ENCODE measurements at places on chromosomes 2 and 18. TPM values are rescaled to one million over a fixed set of nuclear protein-coding genes. Genes with fewer than 3 reads are reported as not detected.

Gene SAG
- not detected for total RNA-seq

Gene NEU4
- total RNA-seq = 0.99 TPM

Gene SERPINB10
- 1.2 TPM for total RNA-seq

Gene FLACC1
- 3.5 TPM for total RNA-seq

Gene SCYGR2
- total RNA-seq = not detected

Gene MRPL19
- 71.9 TPM for total RNA-seq

Gene SH3RF3
- 6.9 TPM for total RNA-seq

Gene ITGA4
- total RNA-seq = 51.7 TPM

Gene GPAT2
- total RNA-seq = 2.0 TPM

Gene TXNDC2
- total RNA-seq = not detected

Gene FBXO41
- 1.5 TPM for total RNA-seq

Gene DSC3
- total RNA-seq = 1.6 TPM

Gene IL36B
- not detected for total RNA-seq

Gene FAM161A
- 6.9 TPM for total RNA-seq

Gene NDC80
- total RNA-seq = 7.4 TPM

Gene FAM124B
- total RNA-seq = 6.4 TPM

Gene TMEM198
- 4.6 TPM for total RNA-seq

Data from metanephros (tissue), 2 donors.